ENCODE measurements at places on chromosomes 7 and 10.

DNA sequence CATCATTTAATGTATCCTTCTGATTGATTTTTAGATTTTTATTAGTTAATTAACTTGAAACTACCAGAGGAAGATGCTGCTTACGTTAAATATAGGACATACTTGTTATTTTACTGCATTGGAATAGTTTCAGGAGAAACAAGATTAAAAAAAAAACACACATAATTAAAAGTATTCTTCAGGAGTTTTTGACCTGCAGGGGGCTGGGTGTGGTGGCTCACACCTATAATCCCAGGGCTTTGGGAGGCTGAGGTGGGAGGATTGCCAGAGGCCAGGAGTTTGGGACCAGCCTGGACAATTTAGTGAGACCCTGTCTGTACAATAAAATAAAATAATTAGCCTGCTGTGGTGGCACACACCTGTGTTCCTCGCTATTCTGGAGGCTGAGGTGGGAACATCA is 10.7 kb downstream of the CBLL1 start:
- DNase-seq: no peak

GRCh38 chr10:11824376-11824775 is 1.2 kb downstream of the PROSER2 start:
- DNase-seq: no peak

GRCh38 chr10:115706026-115706425 is 567.0 kb downstream of the GFRA1 start:
- DNase-seq: no peak

GRCh38 chr7:138895679-138896078 is 85.5 kb downstream of the KIAA1549 start:
- DNase-seq: no peak

GRCh38 chr7:11327633-11328032 is 354.0 kb downstream of the PHF14 start:
- DNase-seq: no peak

DNA sequence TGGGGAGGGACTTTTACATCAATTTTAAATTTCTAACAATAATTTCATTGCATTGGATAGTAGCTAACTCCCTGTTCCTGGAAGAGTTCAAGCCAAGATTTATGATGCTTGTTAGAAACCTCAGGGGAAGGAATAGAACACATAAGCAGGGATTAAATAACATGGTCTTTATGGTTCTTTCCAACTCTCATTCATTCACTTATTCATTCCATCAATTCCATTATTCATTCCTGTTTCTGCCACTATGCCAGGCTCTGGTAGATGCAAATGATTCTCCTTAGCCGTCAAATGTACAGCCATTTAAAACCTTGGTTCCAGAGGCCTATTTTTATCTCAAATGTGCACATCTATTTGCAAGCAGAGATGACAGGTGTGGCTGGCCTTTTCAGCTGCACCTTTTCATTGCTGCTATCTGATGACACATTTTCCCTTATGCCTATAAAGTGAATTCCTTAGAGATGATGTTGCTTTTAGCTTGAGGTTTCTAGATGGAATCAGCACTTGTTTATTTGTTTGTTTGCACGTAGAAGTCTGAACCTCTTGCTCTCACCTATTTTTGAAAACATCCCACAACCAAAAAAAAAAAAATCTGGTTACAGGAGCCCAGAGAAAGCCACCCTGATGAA is 205.7 kb upstream of the IGFBP3 start:
- no peak for DNase-seq

- DNase-seq: no peak
Measured at GRCh38 chr10:29826221-29826620, 191.4 kb upstream of the SVIL start.

DNA sequence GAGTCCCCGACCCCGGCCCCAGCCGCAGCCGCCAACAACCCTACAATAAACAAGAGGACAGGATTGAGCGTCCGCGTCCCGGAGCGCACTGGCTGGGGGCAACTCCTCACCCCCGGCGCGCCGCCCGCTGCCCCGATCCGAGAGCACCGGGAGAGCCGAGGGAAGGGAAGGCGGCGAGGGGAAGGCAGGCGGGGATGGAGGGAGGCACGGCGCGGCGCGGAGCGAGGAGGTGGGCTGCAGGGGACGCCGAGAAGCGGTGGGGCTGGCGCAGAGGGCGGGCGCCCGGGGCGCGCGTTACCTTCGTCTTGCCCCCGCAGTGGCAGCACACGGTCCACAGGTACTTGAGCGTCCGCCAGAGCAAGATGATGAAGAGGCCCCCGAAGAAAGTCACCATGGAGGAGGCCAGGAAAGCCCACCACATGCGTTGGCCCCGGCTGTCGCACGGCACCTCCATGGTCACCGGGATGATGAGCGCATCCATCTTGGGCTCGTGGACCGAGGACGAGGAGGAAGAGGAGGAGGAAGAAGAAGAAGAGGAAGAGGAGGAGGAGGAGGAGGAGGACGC is 559 bp downstream of the KCNMA1 start:
- DNase-seq: no peak

DNA sequence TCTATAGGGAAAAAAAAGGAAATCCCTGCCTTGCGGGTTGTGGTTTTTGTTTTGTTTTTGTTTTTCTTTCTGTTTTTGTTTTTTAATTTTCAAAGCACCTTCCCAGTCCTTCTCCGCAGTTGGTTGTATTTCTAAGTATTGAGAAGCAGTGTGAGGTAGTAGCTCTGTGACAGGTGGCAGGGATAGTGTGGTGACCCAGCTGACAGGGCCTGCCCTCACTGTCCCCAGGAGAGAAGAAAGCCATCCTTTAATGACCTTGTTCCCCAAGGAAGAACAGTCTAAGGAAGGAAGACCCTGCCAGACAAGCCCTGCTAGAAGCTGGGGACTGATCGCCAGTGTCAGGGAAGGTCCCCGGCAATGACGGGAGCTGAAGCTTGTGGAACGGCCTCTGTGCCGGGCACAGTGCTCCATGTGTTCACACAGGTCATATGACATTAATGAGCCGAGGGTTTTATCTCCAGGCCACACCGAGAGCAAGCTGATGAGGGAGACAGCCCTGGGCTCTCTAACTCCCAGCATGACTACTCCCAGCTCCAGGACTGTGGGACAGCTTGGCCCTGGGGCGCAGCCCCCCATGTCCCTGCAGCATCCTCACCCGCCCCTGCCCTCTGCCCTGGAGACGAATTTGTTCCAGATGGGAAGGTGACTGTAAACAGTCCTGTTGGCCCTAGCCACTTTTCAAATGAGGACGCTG is 69.0 kb upstream of the LRRC18 start:
- DNase-seq: no peak

GRCh38 chr7:93298206-93298605 is 66.0 kb downstream of the VPS50 start:
- DNase-seq: no peak

DNA sequence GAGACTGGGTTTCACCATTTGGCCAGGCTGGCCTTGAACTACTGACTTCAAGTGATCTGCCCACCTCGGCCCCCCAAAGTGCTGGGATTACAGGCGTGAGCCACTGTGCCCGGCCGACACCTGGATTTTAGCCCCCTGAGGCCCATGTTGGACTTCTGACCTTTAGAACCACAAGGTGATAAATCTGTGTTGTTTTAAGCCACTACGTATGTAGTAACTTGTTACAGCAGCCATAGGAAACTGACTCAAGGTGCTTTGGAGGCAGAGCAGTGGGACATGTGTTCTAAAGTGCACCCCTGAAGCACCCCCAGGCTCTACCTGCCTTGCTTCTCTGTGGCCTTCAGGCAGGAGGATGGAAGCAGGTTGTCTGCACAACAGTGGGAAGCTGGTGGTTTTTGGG is 128.4 kb downstream of the CDH23 start:
- no peak for DNase-seq

DNA sequence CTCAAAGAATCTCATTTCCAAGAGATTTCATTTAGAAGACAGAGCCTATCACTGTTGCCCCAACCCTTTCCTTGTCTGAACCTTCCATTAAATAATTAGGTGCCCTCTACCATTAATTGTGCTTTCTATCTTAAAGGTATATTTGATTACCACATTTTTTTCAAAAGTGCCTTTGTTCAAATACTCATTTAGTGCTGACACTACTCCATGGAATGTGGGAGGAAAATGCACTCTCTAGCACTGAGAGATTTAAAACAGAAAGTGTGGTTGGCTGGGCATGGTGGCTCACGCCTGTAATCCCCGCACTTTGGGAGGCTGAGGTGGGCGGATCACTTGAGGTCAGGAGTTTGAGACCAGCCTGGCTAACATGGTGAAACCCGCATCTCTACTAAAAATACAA is 119.8 kb downstream of the CACNA2D1 start:
- no peak for DNase-seq

GRCh38 chr10:20890009-20890408 is 7.1 kb downstream of the NEBL start:
- DNase-seq: no peak

GRCh38 chr10:8289186-8289924 is 234.9 kb downstream of the GATA3 start:
- DNase-seq: no peak

DNA sequence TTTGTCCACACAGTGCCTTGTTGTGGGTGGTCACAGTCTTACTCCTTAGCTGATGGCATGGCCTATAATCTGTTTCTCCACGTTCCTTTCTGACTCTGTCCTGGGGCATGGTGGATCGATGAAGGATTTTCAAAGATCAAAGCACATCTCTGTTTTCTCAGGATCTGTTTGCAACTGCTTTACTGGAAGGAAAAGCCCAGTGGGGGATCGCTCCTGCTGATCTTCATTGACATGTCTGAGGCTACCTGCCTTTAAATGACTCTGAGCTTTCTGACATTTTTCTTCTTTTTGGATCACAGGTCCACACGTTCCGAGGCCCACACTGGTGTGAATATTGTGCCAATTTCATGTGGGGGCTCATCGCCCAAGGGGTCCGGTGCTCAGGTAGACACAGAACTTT is 68.0 kb upstream of the PRR15 start:
- DNase-seq: no peak

DNA sequence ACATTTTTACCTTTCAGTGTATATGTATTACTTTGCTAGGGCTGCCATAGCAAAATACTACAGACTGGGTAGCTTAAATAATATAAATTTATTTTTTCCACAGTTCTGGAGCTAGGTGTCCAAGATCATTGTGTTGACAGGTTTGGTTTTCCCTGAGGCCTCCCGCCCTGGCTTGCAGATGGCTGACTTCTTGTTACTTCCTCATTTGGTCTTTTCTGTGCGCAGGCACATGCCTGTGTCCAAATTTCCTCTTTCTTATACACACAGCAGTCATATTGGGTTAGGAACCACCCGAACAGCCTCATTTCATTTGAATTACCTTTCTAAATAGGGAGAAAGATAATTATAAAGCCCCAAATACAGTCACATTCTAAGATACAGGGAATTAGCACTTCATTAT is 521.6 kb upstream of the SORCS1 start:
- no peak for DNase-seq

- no peak for DNase-seq
Measured at GRCh38 chr10:67043041-67043440, 117.2 kb downstream of the LRRTM3 start.

DNA sequence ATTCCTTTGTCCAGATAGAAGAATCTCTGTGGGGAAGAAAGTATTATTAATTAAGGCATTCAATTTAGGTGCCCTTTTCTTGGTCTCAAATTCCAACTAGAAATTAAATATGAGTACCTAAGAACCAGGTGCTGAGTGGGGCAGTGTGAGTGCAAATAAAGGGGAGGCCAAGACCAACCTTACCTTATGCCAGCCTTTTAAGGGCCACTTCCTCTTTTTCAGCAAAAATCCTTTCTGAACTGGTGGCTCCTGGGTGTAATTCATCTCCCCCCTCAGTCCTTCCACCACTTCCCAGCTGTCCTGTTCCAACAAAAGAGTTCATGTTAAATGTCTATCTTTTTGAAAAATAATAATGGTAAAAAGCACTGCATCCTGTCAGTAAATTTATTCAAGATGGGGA is 108.2 kb downstream of the OSBPL3 start:
- DNase-seq: no peak

GRCh38 chr7:51222916-51223315 is 93.7 kb downstream of the COBL start:
- no peak for DNase-seq

GRCh38 chr10:116385994-116386809 is 41.4 kb upstream of the PNLIPRP3 start:
- DNase-seq: no peak

GRCh38 chr7:110204527-110204926 is 886.4 kb upstream of the LRRN3 start:
- no peak for DNase-seq

- no peak for DNase-seq
Measured at GRCh38 chr7:122803323-122803722, 82.9 kb downstream of the CADPS2 start.

DNA sequence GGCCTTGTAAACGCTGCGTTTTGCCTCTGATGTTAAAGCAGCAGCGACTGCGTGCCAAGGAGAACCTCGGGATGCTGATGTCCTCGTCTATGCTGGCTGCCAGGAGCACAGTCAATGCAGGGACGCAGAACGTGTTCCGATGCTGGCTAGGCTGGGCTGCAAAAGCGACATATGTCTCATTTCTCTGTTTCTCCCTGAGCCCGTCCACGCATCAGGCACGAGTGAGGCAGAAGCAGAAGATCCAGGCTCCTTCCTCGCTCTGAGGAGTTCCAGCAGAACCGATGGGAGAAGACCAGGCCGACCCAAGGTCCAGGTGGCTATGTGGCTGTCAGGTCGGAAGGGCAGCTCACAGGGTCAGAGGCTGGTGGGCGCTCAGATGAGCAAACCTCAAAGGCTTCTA is 3.7 kb upstream of the FOXL3 start:
- no peak for DNase-seq

DNA sequence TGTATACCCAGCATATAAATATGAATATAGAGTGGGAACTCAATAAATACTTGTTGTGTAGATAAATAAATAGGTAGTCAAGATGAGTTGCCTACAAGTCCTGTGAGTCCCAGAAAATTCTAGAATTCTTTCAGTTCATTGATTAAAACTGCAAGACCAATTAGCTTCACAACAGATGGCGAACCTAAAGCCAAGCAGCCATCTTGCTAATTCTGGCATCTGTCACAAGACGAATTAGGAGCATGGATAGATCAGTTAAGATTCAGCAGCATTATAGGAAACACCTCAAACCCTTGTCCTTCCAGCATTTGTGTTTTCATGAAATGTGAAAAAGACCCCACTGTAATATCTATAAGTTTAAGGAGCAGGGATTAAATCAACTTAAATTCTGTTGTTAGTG is 552.7 kb downstream of the MAGI2 start:
- DNase-seq: no peak

DNA sequence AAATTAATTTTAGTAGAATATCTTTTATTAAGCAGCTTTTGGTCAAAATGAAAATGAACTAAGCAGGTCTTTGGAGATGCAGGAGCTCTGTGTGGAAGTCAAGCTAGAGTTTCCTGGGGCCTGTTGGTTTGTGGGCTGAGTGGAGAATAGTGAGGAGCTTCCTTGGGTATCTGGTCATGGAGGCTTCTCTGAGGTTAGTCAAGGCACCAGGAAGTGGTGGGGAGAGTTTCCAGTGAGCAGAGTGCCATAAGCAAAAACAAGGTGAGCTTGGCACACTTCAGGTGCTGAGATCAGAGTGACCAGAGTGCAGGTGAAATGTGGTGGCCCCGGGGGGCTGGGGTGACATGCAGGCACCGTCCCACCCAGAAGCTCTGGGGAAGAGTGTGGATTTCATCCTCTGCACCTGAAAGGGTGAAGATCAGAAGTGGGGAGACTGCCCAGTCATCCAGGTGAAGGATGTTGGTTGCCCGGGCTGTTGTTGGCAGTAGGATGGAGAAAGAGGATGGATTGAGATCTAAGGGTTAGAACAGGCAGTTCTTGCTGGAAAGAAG is 77.4 kb downstream of the WDR37 start:
- no peak for DNase-seq
